ENCODE measurements at places on chromosomes 3 and 15.

DNA sequence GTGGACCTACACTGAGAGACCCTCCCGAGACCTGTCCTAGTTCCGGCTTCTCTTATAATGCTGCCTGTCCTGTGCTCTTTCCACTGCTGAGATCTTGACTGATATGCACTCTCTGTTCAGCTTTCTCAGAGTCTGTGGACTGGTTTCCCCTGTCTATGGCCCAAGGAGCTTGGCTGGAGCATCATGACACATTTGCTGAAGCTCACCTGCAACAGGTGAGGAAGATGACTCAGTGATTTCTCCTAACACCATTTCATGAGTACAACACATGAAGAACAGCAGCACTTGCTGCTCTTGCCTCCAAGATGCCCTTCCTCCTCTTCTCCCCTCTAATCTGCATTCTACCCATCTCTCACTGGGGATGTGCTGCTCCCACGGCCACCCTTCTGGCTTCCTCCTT is 92.1 kb downstream of the DUT start:
- DNase-seq: no peak

DNA sequence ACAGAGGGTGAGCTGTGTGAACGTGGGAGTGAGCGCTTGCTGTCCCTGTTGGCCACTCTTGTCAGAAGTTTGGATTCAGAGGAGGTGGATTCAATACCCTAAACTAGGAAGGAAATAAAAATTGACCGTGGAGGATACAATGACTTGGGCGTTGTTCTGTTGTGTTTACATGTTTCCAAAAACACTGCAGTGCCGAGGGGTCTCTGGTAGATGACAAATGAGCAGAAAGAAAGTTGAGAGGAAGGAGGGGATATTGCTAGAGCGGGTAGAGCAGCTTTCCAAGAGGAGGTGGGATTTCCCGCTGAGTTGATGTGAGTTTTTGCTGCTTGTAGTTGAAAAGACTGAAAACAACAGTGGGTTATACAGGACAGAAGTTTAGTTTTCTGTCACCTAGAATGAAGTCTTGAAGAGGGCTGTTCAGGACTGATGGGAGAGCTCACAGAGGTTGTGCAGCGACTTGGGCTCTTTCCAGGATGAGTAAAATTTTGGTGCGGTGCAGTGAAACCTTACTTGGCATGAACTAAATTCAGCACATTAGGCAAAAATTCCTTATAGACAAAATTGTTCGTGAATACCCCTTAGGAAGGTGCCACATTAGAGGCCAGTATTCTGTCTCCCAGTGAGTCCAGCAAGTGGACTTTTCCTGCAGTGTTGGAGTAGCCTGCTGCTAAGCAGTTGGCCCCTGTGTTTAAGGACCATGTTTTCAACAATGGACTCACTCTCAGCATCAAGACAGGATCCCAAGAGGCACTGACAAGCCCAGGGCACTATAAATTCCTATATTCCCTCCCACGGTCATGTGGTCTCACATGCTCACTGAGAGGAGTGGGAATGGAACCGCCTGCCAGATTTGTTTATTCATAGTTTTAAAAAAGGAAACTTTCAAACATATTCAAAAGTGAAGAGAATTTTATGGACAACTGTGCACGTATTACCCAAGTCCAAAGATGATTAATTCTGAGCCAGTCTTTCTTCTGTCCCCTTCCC is 435.0 kb upstream of the C2CD4B start:
- no peak for DNase-seq

GRCh38 chr3:62538691-62539356 is 165.5 kb upstream of the FEZF2 start:
- DNase-seq: no peak

GRCh38 chr15:62934236-62934971 is 108.1 kb upstream of the TPM1 start:
- DNase-seq: no peak

DNA sequence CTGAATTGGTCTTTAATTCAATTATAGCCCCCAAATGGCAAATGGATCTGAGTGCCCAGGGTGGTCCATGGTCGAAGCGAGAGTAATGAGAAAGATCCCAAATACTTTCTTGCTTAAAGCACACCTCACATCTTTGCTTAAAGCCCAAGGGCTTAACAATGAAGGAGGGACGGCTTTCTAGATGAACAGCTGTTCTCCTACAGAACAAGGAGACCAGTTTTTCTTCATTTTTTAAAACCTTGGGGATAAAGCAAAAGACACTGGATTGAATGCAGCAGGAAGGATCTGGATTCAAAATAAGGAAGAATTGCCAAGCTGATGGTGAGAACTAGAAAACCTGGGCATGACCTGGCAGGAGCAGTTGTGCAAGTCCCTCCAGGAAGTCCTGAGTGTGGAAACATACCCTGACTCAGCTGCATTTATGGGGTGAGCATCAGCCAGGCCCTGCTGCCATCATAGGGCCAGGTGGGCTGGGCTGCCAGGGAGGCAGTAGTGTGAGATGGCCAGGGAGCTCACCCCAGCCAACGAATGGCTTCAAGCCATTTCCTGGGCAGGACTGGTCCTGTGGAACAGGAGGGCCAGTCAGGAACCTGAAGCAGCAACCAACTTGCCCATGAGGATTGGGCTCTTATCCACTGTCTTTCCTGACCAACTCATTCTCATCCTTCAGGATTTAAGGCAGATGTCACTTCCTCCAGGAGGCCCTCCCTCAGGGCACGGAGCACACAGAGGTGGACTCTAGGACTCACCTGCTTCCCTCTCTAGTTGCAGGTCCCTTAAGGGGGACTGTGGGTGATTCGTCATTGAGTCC is 18.4 kb upstream of the RHCG start:
- DNase-seq: no peak

DNA sequence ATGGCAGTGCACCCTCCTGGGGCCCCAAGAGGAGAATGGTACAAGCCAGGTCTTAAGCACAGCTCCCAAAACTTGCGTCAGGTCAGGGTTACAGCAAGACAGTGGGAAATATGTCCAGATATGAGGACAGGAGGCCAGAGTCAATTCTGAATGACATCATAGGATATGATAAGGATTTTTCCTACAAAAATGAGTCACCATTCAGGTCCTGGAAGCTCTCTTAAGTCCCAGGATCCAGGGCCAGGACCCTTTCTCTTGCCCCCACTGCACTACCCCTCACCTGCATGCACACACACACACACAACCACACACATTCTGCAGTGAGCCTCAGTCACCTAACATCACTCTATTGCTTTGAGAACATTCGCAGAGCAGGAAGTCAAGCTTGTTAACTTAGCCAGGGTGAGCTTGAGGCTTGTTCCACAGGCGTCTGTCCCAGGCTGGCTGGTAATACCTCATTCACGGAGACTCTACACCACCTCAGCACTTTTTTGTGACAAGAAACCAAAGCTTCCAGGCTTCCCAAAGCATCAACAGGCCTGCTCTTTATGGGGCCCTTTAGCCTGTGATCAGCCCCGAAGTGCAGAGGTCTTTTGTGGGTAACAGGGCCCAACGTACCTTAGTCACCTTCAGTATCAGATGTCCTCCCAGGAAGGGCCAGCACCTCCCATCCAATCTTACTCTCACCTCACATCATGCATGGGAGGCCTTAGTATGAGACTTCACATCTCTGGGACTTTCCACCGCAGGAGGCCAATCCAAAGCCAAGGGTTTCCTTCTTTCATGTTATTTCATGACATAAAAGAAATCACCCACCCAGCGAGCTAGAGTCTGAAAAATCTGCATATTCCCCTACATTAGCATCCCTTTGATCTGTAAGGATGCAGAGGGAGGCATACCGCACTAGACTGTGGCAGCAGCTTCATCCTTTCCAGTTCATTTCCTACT is 74.0 kb upstream of the LIPC start:
- no peak for DNase-seq

DNA sequence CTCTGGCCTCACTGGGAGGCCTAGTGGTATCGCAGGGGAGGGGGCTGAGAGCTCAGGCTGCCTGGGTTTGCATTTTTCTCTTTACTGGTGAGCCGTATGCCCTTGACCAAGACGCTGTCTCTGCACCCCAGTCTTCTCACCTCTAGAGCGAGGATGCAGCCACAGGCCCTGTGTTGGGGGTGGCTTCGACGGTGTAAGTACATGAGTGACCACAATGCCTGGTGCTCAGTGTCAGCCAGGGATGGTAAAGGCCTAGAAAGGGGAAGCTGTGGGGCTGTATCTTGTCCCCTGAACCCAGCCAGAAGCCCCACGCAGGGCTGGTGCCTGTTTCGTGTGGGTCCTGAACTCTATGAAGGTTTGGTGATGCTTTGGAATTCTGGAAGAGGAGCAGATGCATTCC is 19.8 kb downstream of the SYNM start:
- no peak for DNase-seq

DNA sequence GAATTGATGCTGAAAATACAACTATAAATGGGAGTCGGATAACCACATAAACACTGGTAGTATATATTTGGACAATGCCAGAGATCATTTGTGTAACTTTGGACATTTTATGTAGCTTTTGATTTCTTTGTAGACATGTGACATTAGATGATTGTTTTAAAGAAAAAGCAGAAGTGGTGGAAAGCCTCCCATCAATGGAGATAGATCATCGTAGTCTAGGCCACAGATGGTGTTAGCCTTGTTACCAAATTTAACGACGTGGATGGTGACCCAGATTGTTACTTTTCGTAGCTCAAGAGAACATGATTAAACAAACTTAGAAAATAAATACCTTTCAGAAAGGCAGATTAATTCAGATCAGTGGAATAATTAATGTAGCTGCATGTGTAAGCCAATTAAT is 8.8 kb downstream of the CACNA1D start:
- no peak for DNase-seq

- no peak for DNase-seq
Measured at GRCh38 chr3:32954506-32954905, 3.1 kb downstream of the CCR4 start.

GRCh38 chr3:108311797-108312196 is 15.4 kb downstream of the HHLA2 start:
- DNase-seq: no peak

GRCh38 chr15:43748376-43748775 is 2.1 kb downstream of the PDIA3 start:
- DNase-seq: no peak

GRCh38 chr15:55884223-55884622 is 109.2 kb downstream of the NEDD4 start:
- no peak for DNase-seq

- no peak for DNase-seq
Measured at GRCh38 chr15:90598031-90598577, 68.4 kb downstream of the CRTC3 start.

DNA sequence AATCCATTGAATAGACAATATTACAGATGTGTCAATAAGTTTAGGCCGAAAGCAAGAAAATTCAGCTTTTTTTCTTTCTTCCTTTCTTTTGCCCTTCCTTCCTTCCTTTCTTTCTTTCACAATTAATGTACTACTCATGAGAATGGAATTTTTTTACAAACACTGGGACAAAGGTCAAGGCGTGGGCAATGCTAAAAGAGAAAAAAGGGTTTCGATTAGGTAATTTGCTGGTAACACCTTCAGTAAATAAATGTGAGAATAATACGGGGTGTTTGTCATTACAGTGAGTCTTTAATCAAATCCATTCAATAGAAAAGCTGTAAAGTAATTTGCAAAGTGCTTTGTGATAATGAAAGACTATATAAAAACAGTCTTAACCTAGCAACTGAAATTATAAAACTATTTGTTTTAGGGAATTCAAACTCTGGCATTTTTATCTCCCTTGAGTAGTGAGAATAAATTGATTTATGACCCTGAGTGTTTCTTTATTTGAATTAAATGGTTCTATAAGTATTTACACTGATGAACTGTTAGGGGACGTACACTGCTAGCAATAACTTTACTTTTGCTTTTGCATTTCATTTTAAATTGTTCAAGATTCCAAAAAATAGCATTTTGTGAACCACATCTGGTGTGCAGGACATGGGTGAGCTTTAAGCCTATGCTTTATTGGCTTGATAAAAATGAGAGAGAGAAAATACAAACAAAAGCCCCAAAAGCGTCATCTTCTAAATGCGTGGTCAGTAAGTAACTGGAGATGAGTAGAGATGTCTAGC is 104.2 kb upstream of the THRB start:
- DNase-seq: no peak

DNA sequence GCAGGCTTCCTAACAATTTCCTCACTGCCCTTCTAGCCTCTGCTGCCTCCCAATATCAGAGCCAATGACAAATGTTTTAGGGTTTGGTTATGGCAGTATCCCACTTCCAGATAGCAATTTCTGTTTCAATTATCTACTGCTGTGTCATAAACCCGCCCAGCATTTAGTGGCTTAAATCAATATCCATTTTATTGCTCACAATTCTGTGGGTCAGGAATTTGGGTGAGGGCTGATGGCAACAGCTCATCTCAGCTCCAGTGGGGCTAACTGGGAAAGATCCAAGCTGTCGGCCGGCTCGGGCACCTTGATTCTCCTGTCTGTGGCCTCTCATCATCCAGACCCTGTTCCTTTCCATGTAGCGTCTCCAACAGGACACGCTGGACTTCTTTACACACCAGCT is 85.3 kb upstream of the GOLGA8J start:
- no peak for DNase-seq

DNA sequence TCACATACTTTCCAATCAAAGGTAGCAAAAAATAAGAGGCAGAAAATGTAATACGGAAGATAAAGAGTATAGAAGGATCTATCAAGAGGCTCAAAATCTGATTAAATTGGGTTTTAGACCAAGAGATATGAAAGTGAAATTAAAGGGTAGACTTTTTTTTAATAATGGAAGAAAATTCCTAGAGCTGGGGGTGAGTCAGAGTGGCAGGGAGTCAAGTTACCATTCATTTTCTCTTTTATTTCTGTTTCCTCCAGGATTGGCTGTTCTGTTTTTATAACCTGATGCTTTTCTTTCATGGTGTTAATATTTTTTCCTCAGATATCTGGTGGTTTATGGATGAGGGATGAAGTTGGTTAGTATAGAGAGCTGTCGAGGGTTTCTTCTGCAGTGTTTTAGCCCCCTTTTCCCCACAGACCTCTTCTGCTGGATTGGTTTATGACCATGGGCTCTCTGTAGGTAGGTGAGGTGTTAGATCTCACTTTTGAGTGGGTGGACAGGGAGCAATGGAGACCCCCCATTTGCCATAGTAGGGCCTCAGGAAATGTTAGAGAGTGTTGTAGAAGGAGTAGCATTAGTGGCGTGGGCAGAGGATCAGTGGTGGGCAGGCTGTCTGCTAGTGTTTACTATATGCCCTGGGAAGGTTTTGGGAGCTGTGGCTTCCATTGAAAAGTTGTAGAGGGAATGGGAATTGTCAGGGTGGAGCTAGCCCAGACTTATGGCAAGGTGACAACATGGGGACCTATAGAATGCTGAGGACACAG is 201.6 kb upstream of the GOLGA6L4 start:
- DNase-seq: no peak

GRCh38 chr3:139481116-139481515 is 4.8 kb upstream of the RBP2 start:
- no peak for DNase-seq

GRCh38 chr3:190384309-190384756 is 3.6 kb upstream of the CLDN16 start:
- DNase-seq: no peak

GRCh38 chr3:120497818-120498217 is 47.0 kb upstream of the FSTL1 start:
- no peak for DNase-seq

GRCh38 chr3:129950318-129951046 is 24.0 kb upstream of the TRH start:
- DNase-seq: no peak

- no peak for DNase-seq
Measured at GRCh38 chr3:71090207-71090606, 493.3 kb downstream of the FOXP1 start.
